Right hindlimb (tissue), 1 donor: ENCODE measurements at places on chromosomes 6 and 20.

GRCh38 chr6:170145272-170145592 is 145.6 kb downstream of the DLL1 start:
- no peak for DNase-seq

- DNase-seq: no peak
These were observed 52.4 kb downstream of the RRBP1 start for GRCh38 chr20:17629678-17630089.

GRCh38 chr6:98808541-98809210 is 25.7 kb upstream of the POU3F2 start:
- no peak for DNase-seq

DNA sequence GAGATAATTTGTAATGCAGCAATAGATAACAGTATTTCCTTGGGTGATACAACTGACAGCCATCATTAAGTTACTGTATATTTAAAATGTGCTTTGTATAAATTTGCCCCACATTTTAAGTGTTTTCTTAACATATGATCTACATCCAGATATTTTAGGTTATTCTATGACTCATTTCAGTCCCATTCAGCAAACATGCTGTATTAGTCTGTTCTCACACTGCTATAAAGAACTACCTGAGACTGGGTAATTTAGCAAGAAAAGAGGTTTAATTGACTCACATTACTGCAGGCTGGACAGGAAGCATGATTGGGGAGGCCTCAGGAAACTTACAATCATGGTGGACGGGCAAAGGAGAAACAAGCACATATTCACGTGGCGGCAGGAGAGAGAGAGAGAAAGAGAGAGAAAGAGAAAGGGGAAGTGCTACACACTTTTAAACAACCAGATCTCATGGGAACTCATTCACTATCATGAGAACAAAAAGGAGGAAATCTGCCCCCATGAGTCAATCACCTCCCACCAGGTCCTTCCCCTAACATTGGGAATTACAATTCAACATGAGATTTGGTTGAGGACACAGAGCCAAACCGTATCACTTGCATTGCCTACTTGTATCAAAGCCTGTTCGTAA is 9.6 kb upstream of the CHD6 start:
- DNase-seq: no peak

GRCh38 chr6:78868116-78868515 is 765 bp downstream of the IRAK1BP1 start:
- no peak for DNase-seq
